ENCODE measurements at places on chromosomes 4 and X. TPM values are rescaled to one million over a fixed set of nuclear protein-coding genes. Genes with fewer than 3 reads are reported as not detected.

The MAGEB17 gene
- total RNA-seq: not detected

The F8 gene
- total RNA-seq: 4.0 TPM

The INTS12 gene
- total RNA-seq: 15.1 TPM

The PNCK gene
- total RNA-seq: 0.06 TPM

The ITIH6 gene
- total RNA-seq: not detected

The USP17L26 gene
- not detected for total RNA-seq

The SEPTIN6 gene
- total RNA-seq: 4.2 TPM

The DCAF8L1 gene
- total RNA-seq: not detected

The SATL1 gene
- total RNA-seq: not detected

The DCAF4L1 gene
- total RNA-seq: 0.13 TPM

The CFAP47 gene
- not detected for total RNA-seq

The WAS gene
- 0.12 TPM for total RNA-seq

The S100P gene
- total RNA-seq: not detected

The CYP4V2 gene
- total RNA-seq: 24.4 TPM

The ADH1C gene
- 1.1 TPM for total RNA-seq

The POF1B gene
- total RNA-seq: not detected

The BEND2 gene
- not detected for total RNA-seq

The SYTL4 gene
- 2.9 TPM for total RNA-seq

The ETDA gene
- total RNA-seq: not detected

The TIMP1 gene
- total RNA-seq: 439 TPM

The SPP1 gene
- not detected for total RNA-seq

The DRD5 gene
- not detected for total RNA-seq

The FAT4 gene
- total RNA-seq: 29.0 TPM

The MND1 gene
- 6.9 TPM for total RNA-seq

The TLR7 gene
- total RNA-seq: not detected

The GPC3 gene
- total RNA-seq: under 0.01 TPM

The GPR101 gene
- total RNA-seq: not detected

The SLITRK2 gene
- total RNA-seq: not detected

The MAD2L1 gene
- 11.8 TPM for total RNA-seq

The GLRA2 gene
- not detected for total RNA-seq

The LRBA gene
- 46.1 TPM for total RNA-seq

The OSTC gene
- total RNA-seq: 199 TPM

The ZDHHC9 gene
- total RNA-seq: 12.9 TPM

The TLL1 gene
- under 0.01 TPM for total RNA-seq

The KLHL4 gene
- total RNA-seq: 1.6 TPM

The BEX5 gene
- not detected for total RNA-seq

The MBNL3 gene
- total RNA-seq: 1.8 TPM

The UGT2B7 gene
- not detected for total RNA-seq

The SPCS3 gene
- total RNA-seq: 83.9 TPM

The TCEAL5 gene
- total RNA-seq: not detected

The REELD1 gene
- total RNA-seq: not detected

The MAGEB1 gene
- total RNA-seq: not detected
